NCI-H345 (cell line): ENCODE measurements at places on chromosomes 7 and 10.

DNA sequence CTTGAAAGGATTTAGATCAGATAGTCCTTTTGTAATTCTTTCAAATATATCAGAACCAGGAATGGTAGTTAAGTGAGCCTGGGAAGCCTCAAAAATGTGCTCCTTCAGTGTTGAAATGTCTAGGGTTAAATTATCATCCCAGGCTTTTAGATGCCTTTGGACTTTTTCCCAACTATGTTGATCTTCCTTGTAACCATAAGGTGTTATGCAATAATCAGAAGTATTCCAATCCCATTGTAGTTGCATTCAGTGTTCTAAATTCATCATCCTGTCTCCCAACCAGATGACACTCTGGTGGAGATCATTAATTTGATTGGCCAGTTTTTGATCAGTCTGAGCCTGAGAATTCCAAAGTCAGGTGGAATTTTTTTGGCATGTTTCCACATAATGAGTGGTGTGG, 35.1 kb upstream of the AKR1C2 start:
- no peak for DNase-seq

DNA sequence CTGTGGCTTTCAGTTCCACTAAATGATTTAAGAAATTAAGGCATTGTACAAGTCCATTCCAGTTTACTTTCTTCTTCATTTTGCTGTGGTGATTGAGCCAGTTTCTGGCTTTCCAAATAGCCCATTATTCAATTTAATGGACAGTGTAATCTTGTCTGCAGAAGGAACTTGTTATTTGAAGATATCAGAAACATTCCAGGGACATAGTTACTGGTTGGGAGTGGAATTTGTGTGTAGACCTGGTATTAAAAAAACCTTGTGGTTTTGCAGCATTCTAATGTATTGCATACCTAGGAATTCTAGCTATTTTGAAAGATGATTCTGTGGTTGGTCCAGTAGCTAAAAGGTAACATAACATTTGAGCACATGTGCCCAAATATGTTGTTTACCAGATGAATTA, 72.2 kb downstream of the MCU start:
- no peak for DNase-seq

GRCh38 chr10:52665821-52666220, 106.8 kb downstream of the MBL2 start:
- no peak for DNase-seq

- no peak for DNase-seq
These were observed 21.2 kb downstream of the TLX1 start for GRCh38 chr10:101152316-101152715.

DNA sequence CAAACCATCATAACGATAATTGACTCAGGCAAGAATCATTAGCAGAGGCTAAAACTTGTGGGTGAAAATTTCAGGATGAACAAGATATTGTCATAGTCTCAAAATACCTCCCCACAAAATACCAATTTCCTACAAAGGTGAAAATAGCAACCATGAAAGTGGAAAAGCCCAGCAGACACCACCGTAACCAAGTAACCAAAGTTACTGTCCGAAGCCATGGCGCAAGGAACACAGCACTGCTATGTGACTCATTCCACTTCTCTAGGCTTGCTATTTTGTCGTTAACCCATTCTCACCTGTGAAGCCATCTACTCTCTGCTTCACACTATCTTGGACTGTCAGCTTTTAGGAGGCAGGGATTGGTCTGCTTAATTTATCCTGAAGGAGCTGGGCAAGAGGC, 113.8 kb upstream of the CACUL1 start:
- no peak for DNase-seq

GRCh38 chr7:1919539-1920265, 249.6 kb downstream of the ELFN1 start:
- DNase-seq, result no peak

- no peak for DNase-seq
These were observed 32.6 kb downstream of the ANTXRL start for GRCh38 chr10:46319389-46319788.

- no peak for DNase-seq
These were observed 69.2 kb downstream of the SEMA3E start for GRCh38 chr7:83579740-83580139.

DNA sequence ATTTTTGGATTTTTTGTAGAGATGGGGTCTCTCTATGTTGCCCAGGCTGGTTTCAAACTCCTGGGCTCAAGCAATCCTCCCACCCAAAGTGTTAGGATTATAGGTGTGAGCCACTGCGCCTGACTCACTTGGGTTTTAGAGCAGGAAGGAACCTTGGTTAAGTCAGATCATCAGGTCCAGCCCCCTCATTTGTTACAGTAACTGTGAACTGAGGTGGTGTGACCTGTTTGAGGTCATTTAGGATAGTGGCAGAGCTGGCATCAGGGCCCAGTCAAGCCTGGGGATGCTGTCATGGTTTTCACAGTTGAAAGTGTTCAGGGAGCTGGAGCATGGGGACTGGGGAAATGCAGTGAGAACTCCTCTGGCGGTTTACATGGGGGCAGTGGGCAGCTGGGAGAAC, 159.6 kb downstream of the TAX1BP1 start:
- no peak for DNase-seq

- DNase-seq, result peak; percentile 14
These were observed 262.0 kb downstream of the ADRA2A start for GRCh38 chr10:111338805-111339204.

DNA sequence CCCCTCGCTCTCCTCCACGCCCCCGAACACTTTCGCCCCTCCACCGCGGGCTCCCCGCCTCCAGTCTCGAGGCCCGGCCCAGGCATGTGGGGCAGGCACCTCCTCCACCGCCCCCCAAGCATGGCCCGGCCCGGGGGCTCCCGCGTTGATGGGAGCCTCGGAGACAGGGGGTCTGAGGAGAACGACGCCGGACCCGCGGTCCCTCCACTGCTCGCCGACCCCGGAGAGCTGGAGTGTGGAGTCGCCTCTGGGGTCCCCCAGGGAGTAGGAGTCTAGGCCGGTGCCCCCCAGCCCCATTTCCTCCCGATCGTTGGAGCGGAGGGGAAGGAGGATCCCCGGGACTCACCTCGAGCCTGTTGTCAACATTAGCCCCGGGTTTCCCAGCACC, 206 bp downstream of the UPF2 start:
- peak; percentile 18 for DNase-seq

- no peak for DNase-seq
These were observed 118.2 kb downstream of the CUX1 start for GRCh38 chr7:101935521-101936141.

DNA sequence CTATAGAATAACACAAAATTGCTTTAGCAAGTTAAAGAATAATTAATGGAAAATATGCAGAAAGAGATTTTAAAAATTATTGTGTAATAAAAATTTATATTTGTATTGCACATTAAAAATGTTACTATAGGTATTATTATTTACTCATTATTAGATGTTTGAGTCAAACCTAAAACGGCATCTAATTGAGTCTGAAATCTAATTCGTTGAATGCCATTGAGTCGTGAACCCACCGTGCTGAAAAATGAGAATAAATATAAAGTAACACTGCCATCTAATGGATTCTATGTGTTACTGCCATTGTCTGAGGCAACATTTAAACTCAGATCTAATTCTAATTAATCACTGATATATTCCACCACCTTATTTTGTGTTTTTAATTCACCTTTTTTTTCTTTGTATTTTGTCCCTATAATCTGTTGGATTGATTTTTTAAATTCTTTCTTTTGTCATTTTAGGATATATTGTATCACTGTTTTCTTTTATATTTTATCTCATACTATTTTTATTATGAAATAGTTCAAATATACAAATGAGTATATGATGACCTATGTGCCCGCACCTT, 62.2 kb downstream of the SAMD9 start:
- peak; percentile 48 for DNase-seq

DNA sequence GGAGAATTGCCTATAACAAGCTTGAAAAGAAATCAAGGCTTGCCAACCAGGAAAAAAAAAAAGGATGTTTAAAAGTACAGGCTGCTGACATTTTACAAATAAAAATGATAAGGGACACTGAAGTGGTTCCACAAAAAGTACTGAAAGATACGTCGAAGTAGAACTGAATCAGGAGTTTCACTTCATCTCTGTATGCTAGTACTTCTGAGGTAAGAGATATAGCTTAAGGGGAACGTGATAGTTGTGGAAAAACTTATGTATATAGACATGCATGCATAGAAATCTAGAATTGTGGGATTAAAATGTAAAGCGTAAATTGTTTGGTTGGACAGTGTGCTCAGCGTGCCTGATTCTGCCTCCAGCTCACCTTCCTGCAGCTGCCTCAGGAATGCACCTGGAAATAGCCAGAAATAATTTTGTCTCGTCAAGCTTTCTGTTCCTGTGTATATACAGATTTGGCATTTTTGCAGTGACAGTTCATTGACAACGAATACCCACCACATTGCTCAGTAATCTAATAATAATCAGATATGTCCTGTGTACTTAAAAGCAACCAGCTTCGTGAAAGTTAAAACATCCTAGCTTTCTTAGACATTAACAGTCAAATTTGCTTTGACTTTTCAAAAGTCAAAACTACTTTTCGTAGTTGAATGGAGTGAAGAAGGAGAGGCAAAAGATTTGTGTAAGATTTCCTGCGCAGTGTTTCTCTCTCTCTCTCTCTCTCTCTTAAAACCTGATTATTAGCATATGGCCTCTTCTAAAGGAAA, 1.4 kb downstream of the SOSTDC1 start:
- no peak for DNase-seq

DNA sequence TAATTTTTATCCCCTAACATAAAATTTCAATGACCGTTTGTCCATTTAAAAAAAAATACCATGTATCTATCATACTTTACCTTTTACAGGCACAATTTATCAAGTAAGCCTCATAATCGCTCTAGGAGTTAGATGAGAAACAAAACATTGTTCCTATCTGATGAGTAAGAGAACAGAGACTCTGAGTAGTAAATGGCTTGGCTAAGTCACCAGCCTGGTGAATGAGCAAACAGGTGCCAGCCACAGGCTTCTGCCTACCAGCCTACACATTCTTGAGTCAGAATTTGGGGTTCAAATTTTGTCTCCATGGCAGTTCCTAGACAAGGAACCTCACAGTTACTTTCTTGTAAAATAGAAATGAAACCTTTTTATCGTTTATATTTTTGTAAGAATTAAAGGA, 235.4 kb downstream of the HGF start:
- DNase-seq, result no peak

DNA sequence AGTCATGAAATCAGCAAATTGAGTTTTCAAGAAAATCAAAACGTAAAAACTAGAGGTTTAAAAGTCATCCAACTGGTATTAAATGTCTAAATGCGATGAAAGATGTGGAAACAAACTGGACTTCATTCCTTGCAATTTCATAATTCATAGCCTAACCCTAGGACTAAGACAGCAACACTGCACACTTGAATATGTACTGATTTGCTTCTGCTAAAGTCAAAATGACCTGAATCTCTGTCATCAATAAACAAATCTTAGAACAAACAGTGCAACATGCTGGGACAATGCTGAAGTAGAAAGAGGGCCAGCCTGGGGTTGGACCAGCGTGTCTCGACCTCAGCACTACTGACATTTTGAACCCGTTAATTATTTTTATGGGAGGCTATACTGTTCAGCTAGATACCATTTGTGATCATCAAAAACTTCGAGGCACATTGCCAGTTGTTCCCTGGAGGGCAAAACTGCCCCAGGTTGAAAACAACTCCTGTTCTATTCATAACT, 47.1 kb downstream of the MYOF start:
- no peak for DNase-seq

GRCh38 chr7:120472892-120473291, 199.9 kb downstream of the KCND2 start:
- DNase-seq, result no peak
